ENCODE measurements at places on chromosomes 3 and 15. TPM values are rescaled to one million over a fixed set of nuclear protein-coding genes. Genes with fewer than 3 reads are reported as not detected.

DNA sequence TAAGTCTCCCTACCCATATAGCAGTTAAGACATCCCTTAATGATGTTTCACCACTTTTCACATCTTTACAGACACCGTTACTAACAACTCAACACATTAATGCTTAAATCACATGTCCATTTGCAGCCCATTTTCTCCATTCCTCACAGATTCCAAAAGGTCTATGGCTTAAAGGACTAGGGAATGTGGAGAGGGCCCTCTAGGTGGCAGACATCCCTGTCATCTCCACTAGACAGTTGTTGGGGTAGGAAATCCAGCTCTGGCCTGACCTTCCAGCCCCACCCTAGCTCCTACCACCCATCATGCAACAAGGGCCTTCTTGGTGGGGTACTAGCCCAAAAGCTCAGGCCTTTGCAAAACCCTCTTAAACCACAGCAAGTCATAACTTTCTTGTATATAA is 25.2 kb downstream of the CPEB1 start:
- no peak for DNase-seq

GRCh38 chr15:62105266-62105665 is 38.5 kb downstream of the C2CD4A start:
- no peak for DNase-seq

DNA sequence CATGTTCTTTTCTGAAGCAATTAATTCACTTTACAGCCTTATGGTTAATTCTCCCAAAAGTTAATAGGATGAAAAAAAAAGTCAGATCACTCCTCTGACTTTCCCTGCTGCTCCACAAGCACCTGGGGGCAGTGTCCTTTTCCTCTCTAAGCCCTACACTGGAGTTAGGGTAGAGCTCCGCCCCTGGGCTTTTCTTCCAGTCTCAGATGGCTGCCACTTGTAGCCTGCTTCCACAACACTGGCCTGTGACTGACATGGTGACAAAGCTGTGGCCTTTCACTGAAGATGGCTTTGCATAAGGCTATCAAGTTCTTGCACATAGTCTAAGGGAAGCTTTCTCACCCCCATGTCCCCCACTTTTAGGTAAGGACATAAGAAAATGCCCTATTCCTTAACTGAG is 1.3 kb upstream of the MON1A start:
- DNase-seq = no peak

GRCh38 chr3:8446845-8447244 is 54.8 kb upstream of the LMCD1 start:
- no peak for DNase-seq

- DNase-seq = no peak
Measured at GRCh38 chr3:87435926-87436620, 159.7 kb upstream of the POU1F1 start.

LSAMP gene
- total RNA-seq = 2.5 TPM

WNT5A gene
- total RNA-seq = 13.0 TPM

ABHD5 gene
- total RNA-seq = 21.4 TPM

Data from right cardiac atrium (tissue), 5 donors.